NCI-H187 treated with DMSO at 0.1 percent for 48 hours (cell line): ENCODE measurements at places on chromosomes 6 and 20.

DNA sequence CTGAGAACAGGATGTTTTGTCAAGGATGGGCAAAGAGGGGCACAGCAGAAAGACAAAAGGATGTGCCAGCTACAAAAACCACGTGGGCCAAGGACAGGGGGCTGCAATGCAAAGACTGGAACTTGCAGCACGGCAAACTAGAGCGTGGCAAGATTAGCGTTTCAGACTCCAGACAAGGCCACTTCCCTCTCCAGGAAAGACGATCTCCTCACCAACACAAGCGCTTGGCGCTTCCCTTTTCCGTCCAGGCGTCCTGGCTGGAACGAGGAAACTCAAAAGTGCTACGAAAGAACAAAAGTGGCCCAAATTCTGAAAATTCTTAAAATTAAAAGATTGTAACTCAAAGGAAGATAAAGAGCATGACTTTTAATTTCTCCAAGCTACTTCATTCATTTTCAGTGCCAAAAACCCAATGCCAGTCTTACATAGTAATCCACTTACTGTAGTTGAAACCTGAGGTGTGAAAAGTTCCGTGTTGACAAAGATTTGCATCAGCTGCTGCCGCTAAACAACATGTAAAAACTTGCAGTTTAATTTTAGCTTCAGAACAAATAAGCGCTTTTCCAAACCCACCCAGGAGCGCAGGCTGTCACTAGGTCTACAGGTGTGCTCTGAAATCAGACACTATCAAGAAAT, 207.1 kb upstream of the RREB1 start:
- no peak for DNase-seq

- no peak for DNase-seq
These were observed 10.5 kb downstream of the THBS2 start for GRCh38 chr6:169243186-169243585.

GRCh38 chr6:55617272-55617671, 38.3 kb upstream of the HMGCLL1 start:
- peak; percentile 4 for DNase-seq

DNA sequence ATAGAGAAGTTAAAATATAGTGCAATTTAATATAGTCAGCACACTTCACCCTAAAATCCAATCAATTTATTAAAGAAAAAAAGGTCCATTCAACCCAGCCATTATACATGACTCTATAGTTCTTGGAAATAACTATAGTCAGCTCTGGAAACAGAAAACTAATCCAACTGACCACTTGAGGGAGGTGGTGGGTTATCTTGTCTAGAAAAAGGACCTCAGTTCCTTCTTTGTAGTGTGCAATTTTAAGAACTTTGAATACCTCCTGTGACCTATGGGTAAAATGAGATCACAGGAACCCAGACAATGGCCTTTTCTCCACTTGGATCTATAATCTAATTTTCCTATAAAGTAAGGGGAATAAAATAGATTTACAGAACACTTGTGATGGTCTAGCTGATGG, 163.6 kb upstream of the CENPW start:
- no peak for DNase-seq

GRCh38 chr20:63094767-63095499, 88.2 kb upstream of the BHLHE23 start:
- DNase-seq, result no peak

- no peak for DNase-seq
These were observed 39.6 kb upstream of the PDE10A start for GRCh38 chr6:165702669-165703068.

GRCh38 chr6:151911401-151911800, 103.9 kb downstream of the ESR1 start:
- DNase-seq, result no peak

DNA sequence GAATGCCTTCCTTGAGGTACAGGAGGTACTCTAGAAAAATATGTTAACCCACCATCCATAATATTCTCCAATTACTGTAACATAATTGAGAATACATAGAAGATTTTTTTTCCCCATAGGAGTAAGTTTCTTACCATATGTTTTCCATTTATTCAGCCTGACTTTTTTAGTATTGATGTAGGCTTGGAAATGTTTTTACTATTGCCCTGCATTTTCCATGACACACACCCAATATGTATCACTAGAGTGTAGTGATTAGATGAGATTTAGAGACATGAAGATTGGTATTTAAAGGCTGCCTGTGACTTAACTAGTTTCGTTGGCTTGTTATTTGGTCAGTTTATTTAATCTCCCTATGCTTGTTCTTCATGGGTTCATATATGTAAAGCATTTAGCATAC, 39.5 kb downstream of the KCNQ5 start:
- no peak for DNase-seq

DNA sequence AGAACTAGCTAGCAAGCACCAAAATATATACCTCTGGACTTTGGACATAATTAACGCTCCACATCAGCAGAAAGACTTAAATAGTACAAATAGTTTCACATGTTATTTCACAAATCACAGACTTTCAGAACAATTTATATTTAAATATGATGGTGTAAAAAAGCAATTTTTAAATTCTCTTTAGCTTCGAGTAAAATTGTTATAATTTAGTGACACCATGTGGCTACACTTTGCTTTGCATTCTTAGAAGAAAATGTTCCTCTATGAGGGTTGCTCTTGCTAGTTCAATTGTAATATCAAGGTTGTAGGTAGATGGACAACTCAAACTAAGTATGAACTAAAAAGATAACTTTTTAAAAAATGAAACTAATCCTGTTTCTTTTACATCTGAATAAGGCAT, 69.0 kb downstream of the BTBD9 start:
- DNase-seq, result no peak
